MV-4-11 (cell line): ENCODE measurements at places on chromosomes 4 and X.

DNA sequence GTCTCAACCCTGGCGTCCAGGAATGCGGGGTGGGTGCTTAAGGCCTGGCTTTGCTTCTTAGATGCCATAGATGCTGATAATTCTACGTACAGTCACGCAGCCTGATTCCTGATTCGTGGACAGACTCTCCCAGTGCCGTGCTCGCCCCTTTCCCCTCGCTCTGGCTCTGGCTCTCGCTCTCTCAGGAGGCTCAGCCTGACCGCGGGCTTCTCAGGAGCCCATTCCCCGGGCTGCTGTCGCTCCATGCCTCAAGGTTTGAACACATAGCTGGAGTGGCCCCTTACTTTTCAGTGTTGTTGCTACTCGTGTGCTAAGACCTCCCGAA is 59.2 kb upstream of the ZC4H2 start:
- DNase-seq: no peak

GRCh38 chr4:25926462-25926861 is 12.4 kb downstream of the SMIM20 start:
- no peak for DNase-seq

- DNase-seq: no peak
Observed at GRCh38 chr4:98343626-98344025, 82.4 kb downstream of the RAP1GDS1 start.

- no peak for DNase-seq
Observed at GRCh38 chr4:38994135-38994534, 38.1 kb downstream of the TMEM156 start.
